Fibroblast of upper back skin (primary cell): ENCODE measurements at places on chromosomes 13 and 19.
A peak's percentile ranks its signal among the peaks of the same experiment; 100 is the strongest.

- no peak for DNase-seq
Measured at GRCh38 chr19:30744741-30745475, 372.7 kb downstream of the ZNF536 start.

GRCh38 chr19:3668331-3669081 is 31.8 kb downstream of the PIP5K1C start:
- peak; percentile 9 for DNase-seq

DNA sequence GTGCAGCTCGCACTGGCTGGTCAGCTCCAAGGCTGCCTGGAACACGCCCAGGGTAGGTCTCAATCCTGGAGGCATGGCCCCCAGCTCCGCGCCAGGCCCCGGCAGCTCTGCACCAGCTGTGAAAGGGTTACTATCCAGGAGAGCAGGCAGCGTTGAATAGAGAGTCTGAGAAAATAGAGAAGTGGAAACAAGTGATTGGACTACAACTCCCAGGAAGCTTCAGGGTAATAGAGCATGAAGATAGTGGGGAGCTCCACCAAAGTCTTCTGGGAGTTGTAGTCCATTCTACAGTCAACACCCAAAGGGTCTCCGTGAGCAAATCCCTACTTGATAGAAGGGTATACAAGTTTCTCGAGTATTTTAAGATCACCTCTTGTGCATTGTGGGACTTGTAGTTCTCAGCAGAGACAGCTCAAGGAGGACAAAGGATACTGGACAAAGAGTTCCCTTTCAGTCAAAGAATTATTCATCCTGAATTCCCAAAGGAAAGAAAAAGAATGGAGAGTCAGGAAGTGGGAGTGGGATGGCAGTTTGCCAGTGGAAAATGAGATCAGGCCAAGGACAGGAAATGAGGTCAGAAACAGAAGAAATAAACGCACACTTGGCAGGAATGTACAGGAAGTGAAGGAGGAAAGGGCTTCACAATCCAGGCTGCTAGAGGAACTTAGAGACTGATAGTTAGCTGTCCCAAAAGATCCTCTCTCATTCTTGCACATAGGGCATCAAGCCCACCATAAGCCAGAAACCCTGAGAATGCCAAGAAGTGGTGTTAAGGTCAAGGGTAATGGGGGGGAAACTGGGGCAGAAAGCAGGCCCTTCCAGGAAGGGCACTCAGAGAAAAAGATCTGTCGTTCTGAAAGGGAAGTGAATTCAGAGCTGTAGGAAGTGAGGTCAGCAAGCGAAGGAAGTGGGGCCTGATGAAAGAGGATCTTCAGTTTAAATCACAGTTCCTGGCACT is 5.5 kb upstream of the MAMSTR start:
- peak; percentile 95 for DNase-seq

GRCh38 chr13:84985860-84986259 is 813.4 kb downstream of the SLITRK6 start:
- no peak for DNase-seq

DNA sequence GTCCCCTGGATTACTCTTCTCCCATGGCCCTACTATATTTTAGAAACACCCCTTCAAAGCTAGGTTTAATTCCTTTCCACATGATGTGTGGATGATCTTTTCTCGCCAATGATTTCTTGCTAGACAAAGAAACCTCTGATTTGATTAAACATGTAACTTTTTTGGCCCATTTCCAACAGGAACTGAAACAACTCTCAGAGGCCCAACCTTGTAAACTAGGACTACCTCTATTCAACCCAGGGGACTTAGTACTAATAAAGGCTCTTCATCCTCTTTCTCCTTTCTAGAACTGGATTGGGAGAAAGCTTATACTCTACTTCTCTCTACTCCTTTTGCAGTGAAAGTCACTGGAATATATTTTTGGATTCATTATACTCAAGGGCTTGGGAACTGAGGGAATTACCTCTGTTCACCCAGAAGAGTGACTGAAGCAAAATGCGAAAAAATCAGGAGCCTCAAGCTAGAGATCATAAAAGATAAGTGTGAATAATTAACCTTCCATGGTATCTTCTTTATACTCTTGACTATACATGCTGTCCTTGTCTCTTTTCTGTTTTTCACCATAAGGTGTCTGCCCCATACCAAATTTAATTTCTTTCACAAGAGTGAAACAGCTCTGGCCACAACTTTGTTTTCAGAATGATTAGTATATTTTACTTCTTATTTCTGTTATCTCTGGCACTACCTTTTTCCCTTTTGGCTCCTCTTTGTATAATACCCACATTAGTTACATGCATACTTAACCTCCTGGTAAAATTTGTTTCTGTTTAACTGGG is 977.6 kb downstream of the SLITRK5 start:
- no peak for DNase-seq

- no peak for DNase-seq
Measured at GRCh38 chr19:6249296-6249695, 30.5 kb downstream of the MLLT1 start.

GRCh38 chr13:67515895-67516294 is 285.8 kb upstream of the PCDH9 start:
- DNase-seq = peak; percentile 74

- DNase-seq = no peak
Measured at GRCh38 chr19:38928391-38929001, 2.1 kb downstream of the SARS2 start.

- no peak for DNase-seq
Measured at GRCh38 chr13:91351980-91352379, 4.5 kb downstream of the MIR17HG start.

GRCh38 chr19:5974721-5975387 is 3.1 kb downstream of the RANBP3 start:
- DNase-seq = no peak

DNA sequence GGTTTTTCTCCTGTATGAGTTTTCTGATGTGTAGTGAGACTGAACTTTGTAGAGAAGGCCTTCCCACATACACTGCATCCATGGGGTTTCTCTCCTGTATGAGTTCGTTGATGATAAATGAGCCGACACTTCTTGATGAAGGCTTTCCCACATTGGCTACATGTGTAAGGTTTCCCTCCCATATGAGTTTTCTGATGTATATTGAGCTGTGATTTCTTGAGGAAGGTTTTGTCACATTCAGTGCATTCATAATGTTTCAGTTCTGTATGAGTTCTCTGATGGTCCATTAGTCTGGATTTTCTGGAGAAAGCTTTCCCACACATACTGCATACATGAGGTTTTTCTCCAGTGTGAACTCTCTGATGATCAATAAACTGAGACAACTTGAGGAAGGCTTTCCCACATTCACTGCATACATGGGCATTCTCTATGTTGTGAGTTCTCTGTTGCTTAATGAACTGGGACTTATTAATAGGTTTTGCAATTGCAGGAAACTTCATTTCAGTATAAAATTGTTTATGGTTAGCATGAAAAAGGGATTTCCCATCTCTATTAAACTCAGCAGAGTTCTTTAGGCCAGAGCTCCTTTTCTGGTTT is 7.5 kb upstream of the ZNF350 start:
- DNase-seq = no peak

- DNase-seq = no peak
Measured at GRCh38 chr13:74479124-74479523, 344.9 kb upstream of the KLF12 start.

- DNase-seq = no peak
Measured at GRCh38 chr13:21237081-21237480, 60.6 kb downstream of the MRPL57 start.

DNA sequence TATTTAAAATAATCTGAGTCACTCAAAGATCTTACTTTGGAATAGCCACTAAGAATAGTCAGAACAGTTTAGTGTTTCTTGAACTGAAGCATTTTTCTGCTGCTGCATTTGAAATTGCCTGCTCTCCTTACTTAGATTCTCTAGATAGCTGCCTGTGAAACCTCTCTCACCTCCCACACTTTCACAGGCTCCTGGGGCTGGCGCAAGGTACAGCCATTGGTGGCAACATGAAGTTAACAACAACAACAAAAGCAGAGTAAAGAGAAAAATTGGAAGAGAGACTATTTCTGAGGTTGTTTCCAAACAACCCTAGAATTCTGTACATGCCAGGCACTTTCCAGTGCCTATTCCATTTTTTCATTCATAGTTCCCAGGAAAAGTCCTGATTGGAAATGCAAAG is 25.3 kb downstream of the SLITRK5 start:
- no peak for DNase-seq

DNA sequence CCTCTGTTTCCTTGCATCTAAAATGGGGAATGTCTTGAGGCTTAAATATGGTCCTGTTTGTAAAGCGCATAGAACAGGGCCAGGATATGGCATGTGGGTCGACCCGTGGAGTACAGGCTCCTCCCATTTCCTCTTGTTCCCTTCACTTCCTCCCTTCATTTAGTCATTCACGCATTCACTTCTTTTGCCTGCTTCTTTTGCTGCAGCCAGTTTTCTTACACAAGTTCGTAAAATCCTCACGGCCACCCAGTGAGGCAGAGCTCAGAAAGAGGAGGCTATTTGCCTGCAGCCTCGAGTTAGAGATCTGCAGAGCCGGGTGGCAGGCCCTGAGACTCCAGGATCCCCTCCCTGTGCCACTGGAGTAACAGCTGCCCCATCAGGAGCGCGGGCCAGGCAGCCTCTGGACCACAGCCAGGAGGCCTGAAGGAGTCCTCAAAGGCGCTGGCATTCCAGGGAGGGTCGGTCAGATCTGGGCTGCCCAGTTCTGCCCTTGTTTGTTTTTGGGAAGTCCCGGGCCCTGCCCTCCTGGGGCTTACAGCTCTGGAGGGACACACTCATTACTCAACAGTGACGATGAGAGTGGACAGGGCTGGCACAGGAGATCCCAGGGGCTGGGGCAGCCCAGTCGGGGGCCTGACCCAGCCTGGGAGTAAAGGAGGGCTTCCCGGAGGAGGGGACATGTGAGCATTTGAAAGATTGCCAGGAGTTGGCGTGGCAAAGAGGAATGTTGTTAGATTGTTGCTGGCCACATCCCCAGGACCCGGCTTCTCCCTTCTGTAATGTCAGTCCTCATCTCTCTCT is 4.6 kb downstream of the PPP5C start:
- DNase-seq = peak; percentile 36

DNA sequence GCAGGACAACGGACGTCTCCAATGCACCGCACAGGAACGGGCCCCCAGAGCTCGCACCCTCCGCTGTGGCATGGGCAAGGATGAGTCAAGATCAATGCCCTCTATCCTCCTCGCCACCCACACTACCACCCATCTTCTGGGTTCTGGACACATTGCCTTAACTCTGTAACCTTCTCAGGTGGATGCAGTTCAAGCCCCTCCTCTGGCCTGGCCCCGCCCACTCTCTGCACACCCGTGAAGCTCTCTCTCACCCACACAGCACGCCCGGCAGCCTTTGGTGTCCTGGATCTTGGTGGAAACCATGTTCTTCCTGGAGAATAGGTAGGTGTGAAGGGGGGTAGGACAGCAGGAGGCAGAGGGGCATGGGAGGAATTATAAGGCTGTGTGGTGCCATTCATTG is 20.7 kb downstream of the MAP4K1 start:
- no peak for DNase-seq

- no peak for DNase-seq
Measured at GRCh38 chr19:48249502-48250014, 6.2 kb downstream of the CARD8 start.

DNA sequence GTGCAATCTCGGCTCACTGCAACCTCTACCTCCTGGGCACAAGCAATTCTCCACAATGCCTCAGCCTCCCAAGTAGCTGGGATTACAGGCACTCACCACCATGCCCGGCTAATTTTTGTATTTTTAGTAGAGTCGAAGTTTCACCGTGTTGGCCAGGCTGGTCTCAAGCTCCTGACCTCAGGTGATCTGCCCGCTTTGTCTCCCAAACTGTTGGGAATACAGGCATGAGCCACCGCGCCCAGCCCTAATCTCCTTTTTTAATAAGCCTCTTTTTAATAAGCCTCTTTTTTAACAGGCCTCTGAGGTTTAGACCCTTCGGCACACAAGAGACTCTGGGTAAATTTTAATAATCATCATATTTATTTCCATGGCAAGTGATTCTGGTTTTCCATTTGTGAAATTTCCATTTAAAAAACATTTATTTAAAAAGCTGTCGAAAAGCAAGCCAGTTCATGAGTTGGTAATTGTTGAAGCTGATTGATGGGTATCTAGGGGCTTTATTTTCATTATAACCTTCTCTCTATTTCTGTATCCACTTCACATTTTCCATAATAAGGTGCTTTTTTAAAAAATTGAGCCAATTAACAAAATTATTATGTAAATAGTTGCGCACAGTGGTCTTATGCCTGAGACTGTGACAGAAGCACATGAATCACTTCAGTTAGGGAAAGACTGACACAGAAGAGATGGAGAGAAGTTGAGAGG is 11.8 kb downstream of the POU2F2 start:
- no peak for DNase-seq

GRCh38 chr13:91817250-91817649 is 418.8 kb downstream of the GPC5 start:
- peak; percentile 28 for DNase-seq

DNA sequence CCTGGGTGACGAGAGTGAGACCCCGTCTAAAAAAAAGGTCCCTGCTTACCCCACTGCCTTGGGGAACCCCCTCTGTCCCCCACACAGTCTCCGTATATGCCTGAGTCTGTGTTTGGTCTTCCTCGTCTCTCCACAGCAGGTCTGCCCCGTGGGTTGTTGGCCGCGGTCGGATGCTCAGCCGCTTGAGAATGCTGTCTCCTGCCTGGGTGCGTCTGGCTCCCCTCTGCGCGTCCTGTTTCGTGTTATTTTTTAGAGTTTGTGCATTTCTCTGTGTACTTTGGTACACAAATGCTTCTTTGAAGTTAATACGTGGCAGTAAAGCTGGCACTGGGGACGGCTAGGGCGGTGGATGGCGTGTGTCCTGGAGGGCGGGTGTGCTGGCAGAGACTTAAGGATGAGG is 34.9 kb downstream of the KDM4B start:
- DNase-seq = no peak

DNA sequence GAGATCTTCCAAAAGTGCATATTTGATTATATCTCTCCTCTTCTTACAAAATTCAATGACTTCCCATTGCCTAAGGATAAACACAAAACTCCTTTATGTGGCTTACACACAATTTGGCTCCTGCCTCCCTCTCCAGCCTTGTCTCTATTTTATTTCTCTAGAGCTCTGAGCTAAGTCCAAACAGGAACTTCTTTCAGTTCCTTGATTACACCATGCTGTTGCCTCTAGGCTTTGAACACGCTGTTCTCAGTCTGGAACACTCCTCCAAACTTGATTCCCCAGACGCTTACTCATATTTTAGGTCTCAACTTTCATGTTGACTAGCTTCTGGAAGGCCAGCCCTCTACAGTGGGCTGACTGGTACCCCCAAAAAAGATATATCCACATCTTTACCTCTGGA is 258.5 kb downstream of the COG6 start:
- no peak for DNase-seq

- no peak for DNase-seq
Measured at GRCh38 chr13:105247830-105248229, 1287.6 kb downstream of the EFNB2 start.

- no peak for DNase-seq
Measured at GRCh38 chr19:16327169-16327475, 2.5 kb downstream of the KLF2 start.

DNA sequence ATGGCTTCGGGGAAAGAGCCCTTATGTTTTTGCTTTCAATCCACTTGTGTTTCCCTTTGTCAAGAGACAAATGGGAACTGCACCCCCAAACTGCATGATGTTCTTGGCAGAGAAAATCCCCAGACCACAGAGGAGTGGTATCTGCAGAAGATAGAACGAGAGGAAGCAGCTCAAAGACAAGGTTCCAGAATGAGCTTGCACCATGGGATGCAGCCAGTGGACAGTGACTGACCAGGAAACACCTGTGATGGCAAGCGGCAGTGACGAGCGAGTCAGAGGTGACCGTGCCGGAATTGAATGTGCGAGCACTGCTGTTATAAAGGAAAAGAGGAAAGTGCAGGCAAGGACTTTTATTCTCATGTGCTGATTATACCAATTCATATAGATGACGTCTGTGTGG is 46.3 kb downstream of the IRS2 start:
- no peak for DNase-seq
